Stimulated activated CD8-positive, alpha-beta memory T cell treated with anti-CD3 and anti-CD28 coated beads, Interleukin-15, amount 100 ng/mL, for 4 hours (primary cell): ENCODE measurements at places on chromosomes 7 and 10.

DNA sequence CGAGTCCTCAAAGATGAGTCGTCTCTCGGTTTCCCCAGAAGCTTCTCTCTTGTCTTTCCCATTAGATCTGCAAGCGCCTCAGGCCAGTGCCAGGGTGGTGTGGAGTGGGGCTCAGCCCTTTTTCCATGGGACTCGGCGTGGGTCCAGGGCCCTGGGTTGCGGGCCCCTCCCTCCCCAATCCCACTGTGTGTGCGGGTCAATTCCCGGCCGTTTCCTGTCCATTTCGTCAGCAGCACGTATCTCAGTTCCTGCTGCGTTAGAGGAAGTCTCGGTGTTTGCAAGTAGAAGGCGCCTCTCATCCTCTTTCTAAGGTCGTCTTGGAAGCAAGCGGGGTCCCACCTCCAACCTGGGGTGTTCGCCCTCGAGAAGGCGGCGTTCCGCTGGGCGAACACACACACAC is 25.1 kb upstream of the ADGRA1 start:
- DNase-seq: no peak

DNA sequence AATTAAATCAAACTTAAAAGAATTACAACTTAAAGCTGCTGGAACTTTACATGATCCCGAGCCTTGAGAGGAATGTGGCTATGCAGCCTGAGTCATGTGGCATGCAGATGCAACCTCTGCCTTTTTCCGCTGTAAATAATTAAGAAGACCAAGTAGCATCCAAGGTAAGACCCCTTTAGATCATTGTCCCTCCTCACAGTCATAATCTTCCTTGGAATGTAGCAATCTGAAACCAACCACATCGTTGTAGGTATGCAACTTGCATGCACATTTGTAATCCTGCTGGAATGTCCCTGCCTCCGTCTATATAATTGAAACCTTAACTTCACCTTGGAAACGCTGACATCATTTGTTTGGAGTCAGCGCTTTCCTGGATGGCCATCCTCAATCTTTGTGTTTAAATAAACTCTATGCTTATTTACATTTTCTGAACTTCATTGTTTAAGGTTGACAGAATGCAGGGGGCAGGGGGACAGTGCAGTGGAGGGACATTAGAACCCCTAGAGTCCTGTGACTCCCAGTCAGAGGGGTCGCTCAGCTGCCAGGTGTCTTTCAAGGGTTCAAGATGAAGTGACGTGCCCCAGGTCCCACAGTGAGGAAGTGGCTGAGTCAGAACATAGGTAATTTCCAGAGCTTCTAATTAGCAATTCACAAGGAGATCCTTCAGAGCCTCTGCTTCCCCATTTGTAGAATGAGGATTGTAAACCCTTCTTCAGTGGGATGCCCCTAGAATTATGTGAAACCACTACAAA is 110.7 kb downstream of the RALA start:
- no peak for DNase-seq

GRCh38 chr10:86389441-86390193 is 23.0 kb upstream of the GRID1 start:
- DNase-seq: no peak

DNA sequence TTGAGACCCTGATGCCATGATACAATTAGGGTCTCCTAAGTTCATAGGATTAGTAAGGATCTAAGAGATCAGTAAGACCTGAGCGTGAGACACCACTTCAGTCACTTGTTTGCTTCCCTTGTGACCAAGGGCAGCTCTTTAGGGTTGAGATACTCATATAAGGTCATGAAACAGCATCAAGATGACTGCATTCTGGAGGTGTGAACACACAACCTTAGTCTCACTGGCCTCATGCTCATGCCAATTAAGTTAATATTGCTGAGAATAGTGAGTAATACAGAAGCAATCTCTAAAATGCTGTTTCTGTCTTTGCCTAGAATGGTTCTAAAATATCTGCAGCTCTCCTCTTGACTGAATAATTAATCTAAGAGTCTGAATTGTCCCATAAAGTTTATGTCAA is 39.6 kb upstream of the KLHL7 start:
- no peak for DNase-seq

DNA sequence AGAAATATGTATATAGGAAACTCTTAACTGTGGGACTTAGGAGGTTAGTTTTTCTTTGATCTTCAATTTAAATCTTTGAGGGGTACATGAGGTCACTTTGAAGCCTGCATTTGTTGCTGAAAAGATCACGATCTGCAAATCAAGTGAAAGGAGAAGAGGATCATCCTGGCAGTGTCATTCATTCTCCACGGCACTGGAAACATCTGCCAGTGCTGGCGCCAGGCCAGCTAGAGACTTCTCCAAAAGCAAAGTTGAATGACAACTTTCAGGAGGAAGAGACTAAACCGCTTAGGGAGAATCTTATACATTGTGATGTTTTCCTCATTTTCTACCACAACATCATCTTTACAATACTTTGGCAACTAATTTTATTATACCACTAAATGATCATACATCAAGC is 42.5 kb downstream of the MRC1 start:
- DNase-seq: no peak

GRCh38 chr10:24262929-24263590 is 54.1 kb downstream of the KIAA1217 start:
- DNase-seq: no peak

- no peak for DNase-seq
Observed at GRCh38 chr7:45920502-45921380, at the start of gene IGFBP3. Gene IGFBP3 (minus strand): TSS chr7:45921272. CDS start chr7:45921140, 132 bp downstream.

DNA sequence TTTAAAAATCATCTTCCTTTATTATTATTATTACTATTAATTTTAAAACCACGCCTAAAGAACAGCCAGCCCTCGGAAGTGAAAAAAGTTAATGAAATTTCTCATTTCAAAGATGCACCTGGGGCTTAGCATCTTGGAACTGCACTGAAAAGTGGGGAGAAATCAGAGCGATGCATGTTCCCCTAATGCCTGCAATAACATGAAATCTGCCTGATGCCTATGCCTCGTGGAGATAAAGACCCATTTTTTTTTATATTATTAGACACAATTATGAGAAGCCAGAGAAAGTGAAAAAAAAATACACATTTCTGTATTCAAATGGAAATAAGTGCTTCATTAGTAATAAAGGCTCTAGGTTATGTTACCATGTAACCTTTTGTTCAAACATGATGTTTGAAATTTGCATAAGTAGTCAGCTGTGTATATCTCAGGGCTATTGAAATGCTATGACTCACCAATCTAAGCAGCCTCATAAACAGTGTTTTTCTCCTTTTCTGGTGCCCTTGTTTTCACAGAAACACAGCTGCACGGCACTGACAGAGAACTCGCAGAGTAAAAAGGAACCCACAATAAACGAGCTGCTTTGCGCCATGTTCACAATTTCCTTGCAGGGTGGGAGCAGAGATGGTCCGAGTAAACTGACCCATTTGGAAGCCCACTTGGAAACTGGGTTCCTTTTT is 175.8 kb upstream of the PRKCQ start:
- no peak for DNase-seq

- no peak for DNase-seq
Observed at GRCh38 chr10:17652585-17652984, 8.6 kb downstream of the STAM start.

DNA sequence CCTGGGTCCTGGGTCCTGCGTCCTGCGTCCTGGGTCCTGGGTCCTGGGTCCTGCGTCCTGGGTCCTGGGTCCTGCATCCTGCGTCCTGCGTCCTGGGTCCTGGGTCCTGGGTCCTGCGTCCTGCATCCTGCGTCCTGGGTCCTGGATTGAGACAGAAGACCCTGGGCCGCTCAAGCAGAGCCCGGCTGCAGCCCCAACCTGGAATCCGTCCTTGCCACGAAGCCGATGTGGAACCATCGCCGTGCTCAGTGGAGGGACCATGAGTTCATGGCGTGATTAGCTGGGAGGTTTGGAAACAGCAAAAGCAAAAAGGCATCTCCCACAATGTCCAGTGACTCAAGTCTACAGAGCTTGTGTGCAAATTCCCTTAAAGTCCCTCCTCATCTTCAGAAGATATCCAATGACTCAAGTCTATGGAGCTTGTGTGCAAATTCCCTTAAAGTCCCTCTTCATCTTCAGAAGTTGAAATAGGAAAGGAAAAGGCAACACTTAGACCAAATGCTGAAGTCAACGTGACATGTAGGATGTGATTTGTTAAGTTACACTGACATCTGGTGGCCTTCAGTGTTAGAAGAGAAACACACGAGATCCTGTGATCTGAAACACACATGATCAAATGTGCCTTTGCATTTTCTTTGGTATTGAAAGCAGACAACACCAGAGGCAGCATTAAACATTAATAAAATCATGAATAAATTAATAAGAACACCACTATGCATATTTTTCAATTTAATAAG is 179.9 kb downstream of the PTPRN2 start:
- no peak for DNase-seq

- DNase-seq: no peak
Observed at GRCh38 chr10:96618653-96619052, 31.8 kb upstream of the TM9SF3 start.

GRCh38 chr7:140714331-140715040 is 18.0 kb downstream of the NDUFB2 start:
- no peak for DNase-seq

- no peak for DNase-seq
Observed at GRCh38 chr10:113518816-113519591, 33.8 kb upstream of the HABP2 start.

- DNase-seq: no peak
Observed at GRCh38 chr10:131689486-131689885, 211.3 kb upstream of the PPP2R2D start.

DNA sequence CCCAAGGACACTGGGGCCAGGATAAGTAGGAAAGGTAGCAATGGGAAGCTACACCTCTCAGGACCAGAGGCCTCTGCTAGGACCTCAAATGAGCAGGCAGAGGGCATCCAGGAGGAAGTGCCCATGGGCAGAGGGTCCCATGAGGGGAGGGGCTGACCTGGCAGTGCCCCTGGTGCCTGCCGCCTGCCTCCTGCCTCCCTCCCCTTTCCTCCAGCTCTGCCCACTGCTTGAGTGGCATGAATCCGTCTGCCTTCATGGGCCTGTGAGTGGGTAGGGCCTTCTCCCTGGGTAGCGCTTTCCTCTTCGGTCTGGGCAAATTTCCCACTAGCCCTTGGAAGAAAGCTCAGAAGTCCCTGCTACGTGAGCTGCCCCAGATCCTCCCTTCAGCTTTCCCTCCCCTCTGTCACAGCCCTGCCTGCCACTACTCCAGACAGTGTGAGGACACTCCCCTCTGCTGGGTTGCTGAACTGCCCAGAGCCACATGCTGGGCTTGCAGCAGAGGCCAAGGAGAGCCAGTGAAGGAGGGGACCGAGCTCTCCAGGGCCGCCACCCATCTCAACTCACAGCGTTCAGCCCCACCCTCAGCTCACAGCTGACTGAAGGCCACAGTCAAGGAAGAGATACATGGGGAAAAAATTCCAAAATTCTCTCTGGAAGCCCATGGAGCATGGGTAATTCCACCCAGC is 141.4 kb downstream of the ARHGAP22 start:
- no peak for DNase-seq

- DNase-seq: no peak
Observed at GRCh38 chr7:37376386-37376785, 72.3 kb downstream of the ELMO1 start.

DNA sequence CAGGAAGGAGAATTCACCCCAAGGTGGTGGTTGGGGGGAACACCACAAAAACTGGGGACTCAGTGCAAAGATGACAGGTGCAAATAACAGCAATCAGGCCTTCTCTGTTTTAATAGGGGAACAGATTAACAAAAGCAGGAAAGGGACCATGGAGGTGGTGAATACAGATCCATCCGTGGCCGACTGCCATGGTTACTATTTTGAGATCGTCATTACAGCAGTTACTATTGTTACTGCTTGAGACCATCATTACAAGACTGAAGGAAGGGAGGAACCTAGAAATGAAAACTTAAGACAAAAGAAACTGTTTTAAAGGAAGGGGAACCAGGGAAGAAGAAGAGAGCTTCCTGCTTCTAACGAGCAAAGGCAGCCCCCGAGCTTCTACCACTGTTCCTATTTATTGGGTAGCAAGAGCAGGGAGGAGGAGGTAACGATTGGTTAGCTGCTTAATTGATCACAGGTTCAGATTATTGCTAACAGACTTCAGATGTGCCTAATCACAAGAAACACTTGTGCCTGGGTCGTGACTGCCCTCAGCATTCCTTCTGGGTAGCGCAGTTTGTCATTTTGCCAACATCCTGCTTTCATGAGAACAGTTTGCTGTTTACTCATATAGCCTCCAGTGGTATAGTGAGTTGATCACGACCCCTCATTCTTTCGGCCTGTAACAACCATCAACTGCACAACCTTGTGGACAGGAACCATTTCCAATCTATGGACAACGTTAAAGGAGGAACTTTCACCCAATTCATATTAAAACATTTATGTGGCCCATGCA is 216.3 kb downstream of the CHCHD3 start:
- DNase-seq: no peak

DNA sequence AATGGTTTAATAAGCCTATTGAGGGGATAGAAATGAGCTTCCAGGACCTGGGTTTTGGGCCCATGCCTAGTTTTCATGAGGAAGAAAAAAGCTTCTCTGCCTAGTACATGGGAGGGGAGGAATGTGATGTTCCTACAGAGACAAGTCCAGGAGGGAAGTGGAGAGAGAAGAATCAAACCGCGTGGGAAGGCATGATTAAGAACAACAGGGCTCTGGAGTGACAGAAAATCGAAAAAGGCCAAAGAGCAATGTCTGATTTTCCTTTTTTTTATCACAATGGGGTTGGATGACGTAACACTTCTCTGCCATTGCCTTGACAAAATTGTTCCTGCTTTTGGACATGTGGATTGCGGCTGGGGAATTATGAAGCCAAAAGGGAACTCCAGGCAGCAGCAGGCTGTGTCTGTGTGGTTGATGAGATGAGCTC is 258.6 kb downstream of the CXCL12 start:
- DNase-seq: no peak

GRCh38 chr10:104456802-104457542 is 103.3 kb downstream of the CFAP58 start:
- DNase-seq: no peak

GRCh38 chr10:112532189-112532588 is 85.2 kb downstream of the VTI1A start:
- DNase-seq: no peak

DNA sequence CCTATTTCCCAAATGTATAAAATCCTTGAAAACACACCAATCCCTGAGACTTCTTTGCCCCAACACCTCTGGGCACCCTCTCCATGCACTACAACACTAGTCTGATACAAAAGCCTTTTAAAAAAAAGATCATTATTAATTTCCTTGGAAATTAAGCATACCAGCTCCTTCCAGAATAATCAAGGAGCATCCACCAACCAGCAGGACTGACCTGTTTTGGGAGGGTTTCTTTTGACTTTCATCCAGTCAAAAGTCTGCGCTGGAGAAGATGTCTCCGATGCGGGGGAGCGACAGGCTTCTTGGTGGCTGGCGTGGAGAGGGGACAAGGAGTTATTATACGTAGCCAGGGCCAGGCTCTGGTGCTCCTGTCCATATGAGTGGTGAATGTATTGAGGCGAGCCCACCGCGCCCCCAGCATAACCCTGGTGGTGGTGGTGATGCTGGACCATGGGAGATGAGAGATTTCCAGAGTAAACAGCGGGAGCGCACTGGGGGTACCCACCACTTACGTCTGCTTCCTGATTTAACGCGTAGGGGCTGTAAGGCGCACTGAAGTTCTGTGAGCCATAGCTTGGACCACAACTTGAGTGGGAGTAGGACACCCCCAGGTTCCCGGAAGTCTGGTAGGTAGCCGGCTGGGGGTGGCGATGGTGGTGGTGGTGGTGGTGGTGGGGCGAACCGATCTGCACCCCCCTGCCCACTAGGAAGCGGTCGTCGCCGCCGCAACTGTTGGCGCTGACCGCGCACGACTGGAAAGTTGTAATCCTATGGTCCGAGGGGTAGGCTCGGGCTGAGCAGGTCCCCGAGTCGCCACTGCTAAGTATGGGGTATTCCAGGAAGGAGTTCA is 527 bp downstream of the HOXA1 start:
- DNase-seq: no peak

GRCh38 chr10:122060250-122060649 is 71.3 kb downstream of the TACC2 start:
- DNase-seq: no peak
